ENCODE measurements at places on chromosomes 4 and X.
A peak's percentile ranks its signal among the peaks of the same experiment; 100 is the strongest.

DNA sequence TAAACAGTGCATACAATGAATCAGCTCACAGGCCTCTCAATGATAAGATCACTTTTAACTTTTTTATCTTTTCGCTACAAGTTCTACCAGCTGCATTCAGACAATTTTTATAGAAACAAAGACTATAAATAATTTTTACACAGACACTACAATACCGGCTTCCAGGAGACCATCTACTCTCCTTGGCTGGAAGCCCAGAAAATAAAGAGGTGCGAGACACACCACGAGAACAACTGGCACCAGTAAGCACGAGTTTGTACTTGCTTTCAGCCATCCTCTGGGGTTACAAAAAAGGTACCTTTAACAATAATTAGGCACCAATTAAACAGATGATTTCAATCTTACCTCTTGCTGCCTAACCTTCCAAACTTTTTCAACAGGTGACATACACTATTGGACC, 11.2 kb upstream of the PRDX4 start:
- DNase-seq: no peak

DNA sequence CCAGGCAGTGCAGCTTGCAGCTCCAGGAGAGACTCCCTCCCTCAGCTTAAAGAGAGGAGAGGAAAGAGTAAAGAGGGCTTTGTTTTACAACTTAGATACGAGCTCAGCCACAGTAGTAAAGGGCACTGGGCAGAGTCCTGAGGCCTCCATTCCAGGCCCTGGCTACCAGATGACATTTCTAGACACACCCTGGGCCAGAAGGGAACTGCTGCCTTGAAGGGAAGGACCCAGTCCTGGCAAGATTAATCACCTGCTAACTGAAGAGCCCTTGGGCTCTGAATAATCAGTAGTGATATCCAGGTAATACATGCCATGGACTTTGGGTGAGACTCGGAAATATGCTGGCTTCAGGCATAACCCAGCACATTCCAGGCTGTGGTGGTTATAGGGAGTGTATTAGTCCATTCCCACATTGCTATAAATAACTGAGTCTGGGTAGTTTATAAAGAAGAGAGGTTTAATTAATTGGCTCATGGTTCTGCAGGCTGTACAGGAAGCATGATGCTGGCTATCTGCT, 15.3 kb upstream of the SLC16A2 start:
- DNase-seq: no peak

DNA sequence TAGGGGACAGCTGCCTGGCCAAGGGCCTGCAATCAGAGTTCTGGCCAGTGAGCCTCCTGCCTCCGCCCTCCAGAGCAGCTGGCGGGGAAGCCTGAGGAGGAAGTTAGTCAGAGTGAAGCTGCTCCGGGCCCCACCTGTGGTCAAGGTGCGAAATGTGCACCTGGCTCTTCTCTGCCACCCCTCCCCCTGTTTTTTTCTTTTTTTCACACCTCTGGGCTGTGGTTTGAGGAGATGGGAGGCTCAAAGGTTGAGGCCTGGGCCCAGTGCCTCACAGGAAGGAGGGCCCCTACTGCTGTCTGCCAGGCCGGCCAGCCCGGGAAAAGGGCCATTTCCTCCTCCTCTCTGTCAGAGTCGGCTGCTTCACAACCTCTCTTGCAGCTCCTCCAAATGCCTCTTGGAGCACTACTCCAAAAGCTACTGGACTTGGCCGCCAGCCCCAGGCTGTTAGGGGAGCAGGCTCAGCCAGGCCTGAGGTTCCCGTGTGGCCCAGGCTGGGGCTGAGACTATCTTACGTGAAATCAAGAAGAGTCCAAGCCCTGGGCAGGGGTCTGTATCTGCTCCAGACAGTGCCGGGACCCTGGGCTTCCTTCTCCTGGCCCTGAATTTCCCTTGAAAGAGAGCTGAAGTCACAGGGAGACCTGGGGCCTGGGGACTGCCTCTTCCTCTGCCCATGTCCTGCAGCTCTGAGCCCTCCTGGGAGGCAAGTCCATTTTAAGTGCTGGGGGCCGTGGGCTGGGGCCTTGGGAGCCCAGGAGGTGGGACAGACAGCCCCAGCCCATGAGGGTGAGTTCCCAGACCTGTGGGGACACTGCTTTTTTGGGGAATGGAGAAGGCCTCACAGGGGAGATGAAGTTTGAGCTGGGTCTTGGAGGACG, 4.5 kb upstream of the CXCR3 start:
- DNase-seq: peak; percentile 71

GRCh38 chr4:107419052-107419451, 301.0 kb downstream of the PAPSS1 start:
- no peak for DNase-seq

DNA sequence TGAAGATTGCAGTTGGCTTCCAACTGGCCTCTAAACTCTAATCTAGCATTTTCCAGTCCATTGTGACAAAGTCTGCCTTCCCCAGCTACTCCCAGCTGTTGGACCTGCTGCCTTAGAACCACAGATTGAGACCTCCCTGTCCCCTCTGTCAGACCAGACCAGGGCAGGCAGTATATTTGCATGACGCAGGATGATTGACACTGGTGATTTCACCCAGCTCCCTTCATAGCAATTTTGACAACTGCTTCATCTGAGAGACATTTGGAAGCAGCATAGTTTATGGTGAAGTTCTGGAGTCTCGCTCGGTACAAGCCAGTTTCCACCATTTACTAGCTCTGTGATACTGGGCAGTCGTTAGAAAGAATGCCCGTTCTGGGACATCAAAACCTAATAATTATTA, 2.5 kb downstream of the CYP4V2 start:
- DNase-seq: no peak

DNA sequence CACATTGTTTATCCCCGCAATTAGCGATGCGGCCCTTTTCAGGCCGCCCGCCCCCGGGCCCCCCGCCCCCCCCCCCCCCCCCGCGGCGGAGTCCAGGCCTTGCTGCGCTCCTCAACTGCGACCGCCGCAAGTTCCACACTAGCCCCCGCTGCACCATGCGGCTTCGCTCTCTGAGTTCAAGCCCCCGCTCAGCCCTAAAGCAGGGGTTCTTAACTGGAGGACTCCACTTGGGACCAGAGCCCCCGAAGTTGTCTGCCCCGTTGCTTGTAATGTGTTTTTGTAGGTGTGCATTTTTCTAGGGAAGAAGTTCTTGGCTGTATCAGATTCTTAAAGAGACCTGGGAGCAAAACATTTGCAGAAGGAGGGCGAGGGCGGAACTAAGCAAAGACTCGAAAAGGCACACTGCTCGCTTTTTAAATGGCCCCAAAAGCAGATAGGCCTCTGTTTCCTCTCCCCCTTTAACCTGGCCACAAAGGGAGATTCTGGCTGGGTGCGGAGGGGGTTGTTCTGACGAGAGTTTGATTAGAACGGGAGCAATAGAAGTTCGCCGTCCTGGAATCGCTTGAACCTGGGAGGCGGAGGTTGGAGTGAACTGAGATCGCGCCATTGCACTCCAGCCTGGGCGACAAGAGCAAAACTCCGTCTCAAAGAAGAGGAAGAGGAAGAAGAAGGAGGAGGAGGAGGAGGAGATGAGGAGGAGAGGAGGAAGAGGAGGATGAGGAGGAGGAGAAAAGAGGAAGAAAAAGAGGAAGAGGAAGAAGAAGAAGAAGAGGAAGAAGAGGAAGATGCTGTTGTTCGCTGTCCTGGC, 2.3 kb upstream of the MSX1 start:
- DNase-seq: no peak

DNA sequence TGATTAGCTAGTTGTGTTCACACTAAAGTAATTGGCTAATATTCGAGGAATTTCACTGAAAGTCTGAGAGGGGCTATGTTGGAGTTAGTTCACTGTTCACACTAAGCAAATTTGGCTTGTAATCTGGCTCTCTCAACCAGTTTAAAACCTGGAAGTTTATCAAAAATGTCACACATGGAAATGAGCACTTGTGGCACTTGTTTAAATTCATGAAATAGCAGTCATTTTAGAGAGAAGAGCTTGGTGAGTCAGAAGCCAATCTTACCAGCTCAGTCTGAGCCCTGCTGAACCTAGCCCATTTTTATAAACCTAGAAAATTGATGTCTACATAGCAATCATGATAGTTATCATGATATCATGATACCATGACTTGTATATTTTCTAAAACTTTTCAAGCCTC, 90.7 kb upstream of the JADE1 start:
- DNase-seq: no peak

- no peak for DNase-seq
These were observed 89.3 kb upstream of the NEIL3 start for GRCh38 chr4:177220376-177220775.

DNA sequence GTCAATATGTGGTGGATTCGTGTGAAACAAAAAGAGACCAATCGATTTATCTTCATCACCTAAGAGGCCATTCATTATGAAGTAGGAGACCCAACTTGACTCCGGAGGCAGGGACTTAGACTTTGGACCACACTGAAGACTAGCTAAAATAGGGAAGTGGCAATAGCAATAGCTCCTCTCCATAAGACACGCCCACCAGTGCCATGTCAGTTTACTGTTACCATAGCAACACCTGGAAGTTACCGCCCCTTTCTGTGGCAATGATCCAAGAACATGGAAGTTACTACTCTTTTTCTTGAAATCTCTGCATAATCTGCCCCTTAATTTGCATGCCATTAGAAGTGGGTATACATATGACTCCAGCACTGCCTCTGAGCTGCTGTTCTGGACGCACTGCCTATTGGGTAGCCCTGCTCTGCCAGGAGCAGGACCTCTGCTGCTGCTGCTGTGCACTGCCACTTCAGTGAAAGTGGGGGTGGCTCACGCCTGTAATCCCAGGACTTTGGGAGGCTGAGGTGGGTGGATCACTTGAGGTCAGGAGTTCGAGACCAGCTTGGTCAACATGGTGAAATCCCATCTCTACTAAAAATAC, 163.2 kb downstream of the PRKX start:
- no peak for DNase-seq

- DNase-seq: no peak
These were observed 116.8 kb upstream of the RPS6KA3 start for GRCh38 chrX:20383477-20383876.

GRCh38 chr4:14130551-14130950, 503.0 kb upstream of the BOD1L1 start:
- DNase-seq: no peak

- no peak for DNase-seq
These were observed 144.6 kb upstream of the GPC4 start for GRCh38 chrX:133559909-133560308.

DNA sequence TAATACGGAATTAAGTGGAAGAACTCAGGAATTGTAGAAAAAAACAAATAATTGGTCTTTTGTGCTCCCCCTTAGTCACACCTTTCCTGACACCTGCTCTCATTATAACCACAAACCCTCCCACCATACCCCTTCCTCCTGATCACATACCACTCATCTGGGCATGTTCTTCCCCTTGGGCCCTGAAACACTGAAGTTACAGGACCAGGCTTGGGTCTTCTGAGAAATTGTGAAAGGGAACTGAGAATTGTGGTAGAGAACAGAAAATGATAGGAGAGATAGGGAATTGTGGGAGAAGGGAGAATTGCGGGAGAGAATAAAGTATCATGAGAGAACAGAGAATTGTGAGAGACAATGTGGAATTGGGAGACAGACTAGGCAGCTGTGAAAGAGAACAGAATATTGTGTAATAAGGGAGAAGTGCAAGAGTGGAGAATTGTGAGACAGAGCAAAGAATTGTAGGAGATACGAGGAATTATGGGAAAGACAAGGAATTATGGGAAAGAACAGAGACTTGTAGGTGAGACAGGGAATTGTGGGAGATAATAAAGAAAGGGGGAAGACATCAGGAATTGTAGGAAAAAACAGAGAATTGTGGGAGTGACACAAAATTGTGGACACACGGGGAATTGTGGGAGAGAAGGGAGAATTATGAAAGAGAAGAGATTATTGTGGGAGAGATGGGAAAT, 2.7 kb upstream of the HCCS start:
- DNase-seq: no peak

All from activated gamma-delta T cell treated with anti-CD3 and anti-CD28 coated beads, Interleukin-2, amount 50 U/mL, for 16 hours (primary cell).